ENCODE measurements at places on chromosomes 6 and 20.

DNA sequence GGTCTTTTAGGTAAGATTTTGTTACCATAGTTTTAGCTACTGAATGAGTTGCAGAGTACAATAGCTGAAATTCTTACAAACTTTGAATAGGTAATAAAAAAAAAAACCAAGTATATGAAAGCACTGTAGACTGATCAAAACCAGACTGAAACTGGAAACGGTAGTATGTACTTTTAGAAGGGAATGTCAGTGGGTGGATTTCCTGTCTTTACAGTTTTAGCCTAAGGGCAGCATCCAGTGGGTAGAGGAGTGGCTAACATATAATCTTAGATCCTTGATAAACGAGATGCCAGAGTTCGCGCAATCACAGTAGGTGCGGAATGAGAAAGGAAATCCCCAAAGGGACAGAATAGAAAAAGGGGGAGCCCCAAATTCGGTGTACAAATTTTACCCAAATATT, 385.9 kb upstream of the RUNX2 start:
- no peak for DNase-seq

DNA sequence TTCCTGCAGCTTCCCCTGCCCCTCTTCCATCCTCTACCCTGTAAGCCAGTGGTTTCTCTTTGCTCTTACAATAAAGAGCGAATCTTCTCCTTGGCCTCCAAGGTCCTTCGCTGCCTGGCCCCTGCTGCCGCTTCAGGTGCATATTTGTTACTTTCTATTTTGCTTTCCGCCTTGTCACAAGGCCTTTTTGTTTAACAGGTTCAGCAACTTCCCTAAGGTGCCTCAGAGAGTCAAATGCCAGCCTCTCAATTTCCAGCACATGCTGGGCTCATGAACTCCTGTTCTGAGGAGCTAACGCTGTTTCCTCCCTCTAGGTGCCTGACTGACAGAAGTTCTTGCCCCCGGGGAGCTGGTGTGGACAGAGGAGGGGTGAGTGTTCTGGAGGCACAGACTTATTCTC, 42.4 kb upstream of the EPB41L1 start:
- DNase-seq, result no peak

DNA sequence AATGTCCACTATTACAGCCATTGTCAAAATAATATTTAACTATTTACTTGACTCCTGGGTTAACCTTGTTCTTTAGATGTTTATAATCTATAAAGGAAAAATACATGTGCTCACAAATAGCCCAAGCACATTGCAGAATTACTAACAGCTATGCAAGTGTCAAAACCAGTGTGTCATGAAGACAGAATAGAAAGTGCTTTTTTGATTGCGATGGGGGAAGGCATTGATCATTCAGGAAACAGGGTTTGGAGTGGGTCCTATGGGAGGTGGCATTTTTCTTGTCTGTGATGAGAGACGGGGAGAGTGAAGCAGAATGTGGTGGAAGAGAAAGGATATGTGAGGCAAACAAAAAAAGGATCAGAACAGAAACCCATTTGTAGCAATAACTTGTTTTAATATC, 1.0 kb upstream of the AGPAT4 start:
- no peak for DNase-seq

GRCh38 chr6:139250296-139251044, 41.3 kb downstream of the TXLNB start:
- DNase-seq, result peak; percentile 54

- no peak for DNase-seq
Observed at GRCh38 chr6:144954241-144954556, 669.1 kb downstream of the UTRN start.

GRCh38 chr20:36130390-36130789, 24.1 kb upstream of the EPB41L1 start:
- no peak for DNase-seq

DNA sequence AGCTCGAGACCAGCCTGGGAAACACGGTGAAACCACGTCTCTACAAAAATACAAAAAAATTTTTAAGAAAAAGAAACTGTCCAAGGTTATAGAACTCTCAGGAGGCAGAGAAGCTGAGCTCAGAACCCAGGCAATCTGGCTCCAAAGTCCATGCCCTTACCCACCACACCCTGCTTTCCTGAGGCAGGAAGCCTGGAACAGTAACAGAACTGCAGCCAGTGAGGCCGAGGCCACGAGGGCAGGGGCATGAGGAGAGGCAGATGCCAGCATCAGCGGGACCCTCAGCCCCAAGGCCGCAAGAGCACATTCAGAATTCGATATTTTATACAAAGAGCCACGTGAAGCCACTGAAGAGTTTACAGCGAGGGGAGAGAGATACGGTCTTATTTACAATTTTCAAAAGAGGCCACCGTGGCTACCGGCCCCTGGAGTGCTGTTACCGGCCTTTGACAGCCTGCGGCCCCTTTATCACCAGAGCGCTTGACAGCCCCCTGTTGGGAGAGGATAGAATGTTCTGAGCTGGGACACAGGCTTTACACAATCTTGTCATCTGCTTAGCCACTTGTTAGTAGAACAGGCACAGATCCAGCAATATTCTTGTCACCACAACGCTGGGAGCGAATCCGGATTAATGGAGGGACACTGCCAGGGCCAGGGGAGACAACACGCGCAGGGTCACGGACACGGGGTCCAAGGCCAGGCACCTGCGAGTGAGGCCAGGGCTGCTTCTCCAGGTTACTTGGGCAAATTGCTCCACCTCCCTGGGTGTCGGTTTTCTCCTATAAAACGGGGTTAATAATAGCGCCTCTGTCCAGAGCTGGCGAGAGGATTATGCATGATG, 5.6 kb downstream of the SPATA2 start:
- no peak for DNase-seq
